CD4-positive, alpha-beta T cell treated with Interleukin-12 subunit alpha and Interleukin-12 subunit beta, for 1 hour (primary cell): ENCODE measurements at places on chromosomes 2 and 18.

DNA sequence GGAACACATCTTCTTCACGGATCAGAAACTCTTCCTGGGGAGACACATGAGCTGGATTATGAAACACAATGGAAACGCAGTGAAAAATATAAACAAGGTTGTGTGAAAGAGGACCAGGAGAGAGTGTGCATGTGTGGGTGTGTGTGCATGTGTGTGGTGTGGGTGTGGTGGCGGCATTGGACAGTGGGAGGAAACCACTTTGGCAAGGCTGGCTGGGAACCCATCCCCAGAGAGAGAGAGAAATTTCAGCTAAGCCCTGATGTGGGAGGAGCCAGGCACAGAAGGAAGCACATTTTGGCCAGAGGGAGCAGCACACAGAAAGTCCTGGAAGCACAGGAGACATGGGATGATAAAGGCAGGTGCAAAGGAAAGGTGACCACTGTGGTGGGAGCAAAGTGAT is 147.6 kb upstream of the COPS8 start:
- no peak for DNase-seq

DNA sequence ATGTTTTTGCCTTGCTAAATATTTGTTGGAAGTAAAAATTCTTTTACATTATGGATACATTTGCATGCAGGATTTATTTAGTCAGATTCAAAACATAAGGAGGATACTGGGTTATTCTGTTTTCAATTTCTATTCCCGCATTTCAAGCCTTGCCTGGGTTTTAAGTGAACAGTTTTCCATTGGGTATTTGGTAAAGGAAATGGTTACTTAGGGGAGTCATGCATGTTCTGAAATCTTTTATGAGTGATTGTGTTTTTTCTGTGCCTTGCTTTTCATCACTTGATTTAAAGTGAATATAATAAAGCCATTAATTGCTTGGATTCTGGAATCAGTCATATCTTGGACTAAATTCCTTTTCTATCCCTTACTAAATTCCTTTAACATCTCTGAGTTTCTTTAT is 12.0 kb upstream of the SP9 start:
- DNase-seq: no peak

- no peak for DNase-seq
Observed at GRCh38 chr18:54926593-54927325, 32.5 kb downstream of the CCDC68 start.

DNA sequence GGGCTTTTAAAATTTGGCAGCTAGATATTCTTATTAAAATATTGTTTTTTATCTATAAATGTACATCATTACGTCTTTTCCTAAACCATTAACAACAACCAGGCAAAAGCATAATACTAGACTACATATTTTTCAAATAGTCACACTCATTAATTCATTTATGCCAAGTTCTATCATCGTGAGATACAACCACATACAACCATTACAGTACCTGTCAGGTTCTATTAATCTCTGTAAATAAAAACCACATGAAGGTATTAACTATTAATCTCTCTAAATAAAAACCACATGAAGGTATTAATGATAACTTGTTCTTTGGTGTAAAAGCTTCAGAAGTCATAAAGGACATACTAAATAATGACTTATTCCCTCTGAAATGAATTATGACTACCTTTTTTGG is 432.7 kb downstream of the TMX3 start:
- DNase-seq: no peak

DNA sequence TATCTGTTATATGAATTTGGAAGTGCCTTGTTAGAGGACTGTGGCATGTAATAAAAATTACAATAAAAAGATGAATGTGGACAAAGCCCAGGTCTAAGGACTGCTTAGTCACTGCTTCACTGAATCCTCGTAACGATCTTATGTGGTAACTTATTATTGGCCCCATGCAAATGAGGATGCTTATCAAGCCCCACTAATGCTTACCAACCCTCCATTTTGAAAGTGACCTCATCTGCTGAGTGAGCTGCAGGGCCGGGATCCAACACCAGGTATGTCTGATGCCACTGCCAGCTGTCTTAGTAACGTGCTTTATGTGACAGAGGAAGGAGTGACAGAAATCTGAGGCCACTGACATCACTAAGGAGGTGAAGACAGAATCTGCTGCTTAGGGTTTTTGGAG is 65.3 kb upstream of the CCDC85A start:
- no peak for DNase-seq

- no peak for DNase-seq
Observed at GRCh38 chr2:237261327-237261726, 152.6 kb downstream of the COL6A3 start.

GRCh38 chr2:20611077-20611843 is 39.6 kb downstream of the HS1BP3 start:
- no peak for DNase-seq

- no peak for DNase-seq
Observed at GRCh38 chr2:228447266-228447915, 265.9 kb upstream of the SPHKAP start.

GRCh38 chr2:239693761-239694415 is 293.1 kb upstream of the HDAC4 start:
- no peak for DNase-seq

DNA sequence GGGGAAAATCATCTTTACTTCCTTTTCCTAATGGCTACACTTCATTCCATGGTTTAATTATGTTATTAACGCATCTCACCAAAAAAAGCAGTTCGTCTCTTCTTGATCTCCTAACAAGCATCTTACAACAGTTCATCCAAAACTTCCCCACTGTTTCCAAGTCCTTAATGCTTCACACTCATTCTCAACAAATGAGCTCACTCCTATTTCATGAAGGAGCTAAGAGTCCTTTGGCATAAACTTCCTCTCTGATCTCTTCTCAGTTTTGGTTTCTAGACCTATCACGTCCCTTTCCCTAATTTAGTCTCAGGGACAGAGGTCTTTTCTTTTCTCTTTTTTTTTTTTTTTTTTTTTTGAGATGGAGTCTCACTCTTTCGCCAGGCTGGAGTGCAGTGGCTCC is 205.9 kb upstream of the SLC39A10 start:
- no peak for DNase-seq

DNA sequence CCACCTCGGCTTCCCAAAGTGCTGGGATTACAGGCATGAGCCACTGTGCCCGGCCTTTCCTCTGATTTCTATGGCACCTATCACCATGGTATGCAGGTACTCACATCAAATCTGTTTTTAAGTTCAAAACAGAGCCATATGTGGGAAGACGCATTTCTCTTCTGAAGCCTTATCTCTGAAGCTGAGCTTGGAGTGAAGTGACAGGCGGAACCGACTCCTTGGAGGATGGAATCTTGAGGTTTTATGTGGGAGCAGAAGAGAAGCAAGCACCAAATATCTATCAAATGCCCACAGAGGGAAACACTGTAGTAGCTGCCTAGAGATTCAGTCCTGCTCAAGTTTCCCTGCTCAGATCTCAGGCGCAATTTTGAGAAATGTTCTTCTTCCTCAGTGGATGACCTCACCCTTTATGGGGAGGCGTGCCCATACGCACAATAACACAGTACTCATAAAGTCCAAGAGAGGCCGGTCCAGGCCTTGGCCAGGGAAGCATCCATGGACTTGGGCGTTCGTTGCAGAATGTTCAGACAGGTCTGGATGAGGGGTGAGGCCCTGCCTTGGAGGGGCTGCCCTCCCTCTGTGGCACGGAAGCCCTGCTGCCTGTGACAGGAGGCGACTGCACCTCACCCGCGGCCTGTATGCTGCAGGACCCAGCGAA is 67.9 kb downstream of the HNRNPLL start:
- DNase-seq: no peak

DNA sequence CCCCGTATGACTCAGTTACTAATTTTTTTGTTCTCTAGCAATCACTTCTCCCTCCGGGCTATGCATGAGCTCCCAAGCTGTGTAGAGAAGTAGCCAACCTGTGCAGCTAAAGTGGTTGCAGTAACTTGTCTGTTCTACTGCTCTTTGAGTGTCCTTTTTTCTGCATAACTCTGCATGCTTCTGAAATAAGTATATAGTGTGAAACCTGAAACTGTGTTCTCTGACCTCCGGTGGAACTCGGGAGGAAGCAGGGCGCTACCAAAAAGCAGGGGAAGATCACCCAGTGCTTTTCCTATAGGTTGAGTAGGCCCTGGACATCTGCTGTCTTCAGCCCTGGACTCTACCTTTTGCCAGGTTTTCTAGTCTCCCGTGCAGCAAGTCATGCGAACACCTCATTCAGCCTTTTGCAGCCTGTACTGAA is 47.8 kb downstream of the PHLPP1 start:
- DNase-seq: no peak

- DNase-seq: peak; percentile 59
Observed at GRCh38 chr2:134324947-134325346, 71.1 kb downstream of the MGAT5 start.
